Urinary bladder (tissue), 4 donors: ENCODE measurements at places on chromosomes 6 and 20. TPM values are rescaled to one million over a fixed set of nuclear protein-coding genes. Genes with fewer than 3 reads are reported as not detected.
A peak's percentile ranks its signal among the peaks of the same experiment; 100 is the strongest.

Gene OR12D3
- total RNA-seq, result not detected

Gene SSTR4
- total RNA-seq, result not detected

Gene KCNQ5
- 3.0 TPM for total RNA-seq

GRCh38 chr6:5136851-5137250, 51.7 kb downstream of the PPP1R3G start:
- DNase-seq, result no peak

GRCh38 chr6:62362097-62362496, 76.1 kb upstream of the KHDRBS2 start:
- no peak for DNase-seq

GRCh38 chr6:64672131-64672530, 1034.9 kb downstream of the EYS start:
- DNase-seq, result no peak

- no peak for DNase-seq
Observed at GRCh38 chr6:43222418-43223059, 6.7 kb downstream of the DNPH1 start.

DNA sequence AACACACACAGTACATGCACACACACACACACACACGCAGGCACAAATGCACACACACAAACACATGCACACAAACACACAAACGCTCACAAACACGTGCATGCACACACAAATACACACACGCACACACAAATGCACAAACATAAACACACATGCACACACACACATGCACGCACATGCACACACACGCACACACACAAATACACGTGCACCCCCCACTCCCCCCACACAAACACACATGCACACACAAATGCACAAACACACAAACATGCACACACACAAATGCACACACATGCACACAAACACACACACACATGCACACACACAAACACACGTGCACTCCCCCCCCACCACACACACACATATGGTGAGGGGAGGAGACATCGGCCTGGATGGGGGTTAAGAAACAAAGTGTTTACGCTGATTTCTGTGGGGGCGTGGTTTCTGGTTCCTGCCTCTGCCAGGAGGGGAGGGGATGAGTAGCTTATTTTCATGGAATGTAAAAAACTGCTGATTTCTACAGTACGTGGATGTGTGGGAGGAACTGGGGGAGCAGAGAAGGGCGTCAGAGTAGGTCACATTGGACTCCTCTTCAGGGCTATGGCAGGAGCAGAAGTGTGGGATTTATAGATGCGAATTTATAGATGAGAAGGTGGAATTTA, 607.2 kb downstream of the QKI start:
- no peak for DNase-seq

GRCh38 chr20:41152108-41152757, 14.9 kb downstream of the PLCG1 start:
- DNase-seq, result no peak

GRCh38 chr6:54921891-54922290, 75.3 kb downstream of the FAM83B start:
- no peak for DNase-seq

- DNase-seq, result no peak
Observed at GRCh38 chr6:10078581-10078980, 336.3 kb downstream of the TFAP2A start.

DNA sequence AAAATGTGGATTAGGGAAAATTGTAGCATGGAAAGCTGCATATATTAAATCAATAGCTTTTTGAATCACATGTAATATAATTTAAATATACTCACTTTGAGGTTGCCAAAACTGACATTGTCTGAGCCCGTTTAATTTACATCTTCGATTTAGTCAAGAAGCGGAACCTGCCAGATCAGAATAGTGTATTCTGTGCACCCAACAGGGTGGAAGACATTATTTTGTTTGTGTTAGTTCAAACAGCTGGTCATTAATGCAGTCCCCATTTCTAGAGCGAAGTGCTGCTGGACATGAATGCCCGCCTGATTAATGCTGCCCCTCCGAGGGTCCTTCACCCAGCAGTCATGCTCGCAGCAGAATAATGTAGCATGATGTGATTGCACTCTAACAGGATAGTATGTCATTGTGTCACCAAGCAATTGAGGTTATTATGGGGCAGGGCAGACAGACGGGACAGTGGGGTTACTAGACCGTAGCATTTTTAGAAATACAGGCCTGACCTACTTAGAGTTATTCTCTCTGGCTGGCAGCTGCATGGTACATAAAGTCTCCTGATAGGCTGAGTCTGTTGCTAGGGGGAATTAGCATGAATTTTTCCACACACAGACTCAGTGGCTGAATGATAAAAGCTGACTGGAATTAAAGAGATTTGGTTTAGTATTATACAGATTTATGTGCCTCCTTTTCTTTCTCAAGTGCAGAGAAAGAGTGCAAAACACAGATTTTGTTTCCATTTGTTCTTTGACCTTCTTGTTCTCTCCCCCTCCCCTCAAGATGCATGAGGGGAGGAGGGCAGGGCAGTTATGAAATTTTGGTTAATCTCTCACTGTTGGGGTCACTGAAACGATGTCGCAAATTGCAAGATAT, 147.1 kb downstream of the PRL start:
- DNase-seq, result peak; percentile 64
